ENCODE measurements at places on chromosomes 3 and 15.

- no peak for DNase-seq
Observed at GRCh38 chr3:5213574-5213966, 26.1 kb downstream of the EDEM1 start.

- no peak for DNase-seq
Observed at GRCh38 chr3:172134352-172134751, 95.0 kb downstream of the FNDC3B start.

DNA sequence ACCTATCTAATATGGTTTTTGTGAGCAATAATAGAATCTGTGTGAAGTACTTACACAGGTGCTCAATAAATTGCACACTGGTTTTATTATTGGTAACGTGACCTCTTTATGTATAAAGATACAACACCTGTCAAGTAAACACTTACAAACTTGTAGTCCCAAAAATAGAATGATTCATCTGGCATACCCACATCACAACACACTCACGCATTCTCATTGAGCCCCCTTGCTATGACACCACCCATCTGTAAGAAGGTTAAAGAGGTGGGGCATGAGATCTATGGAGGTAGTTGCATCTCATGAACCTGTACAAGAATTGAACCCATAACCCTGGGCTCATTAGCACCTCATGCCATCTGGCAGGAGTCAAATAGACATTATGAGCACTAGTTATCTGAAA is 134.9 kb upstream of the THBS1 start:
- DNase-seq: no peak

DNA sequence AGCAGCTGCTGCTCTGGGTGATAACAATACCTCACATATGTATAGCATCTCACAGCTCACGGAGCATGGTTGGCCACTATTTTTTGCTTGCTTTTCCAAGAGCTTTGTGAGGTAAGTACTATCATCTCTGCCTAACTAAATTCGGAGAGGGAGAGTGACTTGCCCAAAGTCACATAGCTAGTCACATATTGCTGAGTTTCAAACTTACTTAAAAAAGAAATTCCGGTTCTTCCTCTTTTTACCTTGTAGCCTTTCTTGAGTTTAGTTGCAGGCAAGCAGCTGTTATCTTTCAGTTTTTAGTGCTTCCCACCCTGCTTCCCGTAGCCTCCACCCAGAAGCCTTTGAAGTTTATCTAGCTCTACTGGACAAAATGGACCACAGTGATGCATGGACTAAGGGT is 309.2 kb downstream of the PDCD6IP start:
- no peak for DNase-seq

DNA sequence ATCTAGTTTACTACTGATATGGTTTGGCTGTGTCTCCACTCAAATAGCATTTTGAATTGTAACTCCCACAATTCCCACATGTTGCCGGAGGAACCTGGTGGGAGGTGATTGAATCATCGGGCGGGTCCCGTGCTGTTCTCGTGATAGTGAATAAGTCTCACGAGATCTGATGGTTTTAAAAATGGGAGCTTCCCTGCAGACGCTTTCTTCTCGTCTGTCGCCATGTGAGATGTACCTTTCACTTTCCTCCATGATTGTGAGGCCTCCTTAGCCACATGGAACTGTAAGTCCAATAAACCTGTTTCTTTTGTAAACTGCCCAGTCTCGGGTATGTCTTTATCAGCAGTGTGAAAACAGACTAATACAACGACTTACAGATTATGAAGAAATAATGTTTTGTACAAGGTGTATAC is 35.6 kb upstream of the PYDC2 start:
- DNase-seq: no peak

DNA sequence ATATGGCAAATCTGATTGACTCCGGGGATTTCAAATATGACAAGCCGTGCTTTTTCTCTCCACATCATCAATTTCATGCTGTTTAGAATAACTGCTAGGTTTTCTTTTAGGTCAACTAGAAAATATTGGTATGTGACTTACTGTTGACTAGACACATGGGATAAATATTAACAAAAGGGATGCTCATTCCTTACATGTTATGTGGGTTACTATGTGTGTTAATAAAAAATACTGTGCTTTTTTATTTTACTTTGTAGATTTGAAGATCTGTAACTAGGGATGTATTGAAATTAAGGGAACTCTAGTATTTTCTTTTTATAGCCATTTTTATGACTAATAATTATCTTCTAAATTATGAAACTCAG is 264.6 kb upstream of the COL8A1 start:
- DNase-seq: no peak

DNA sequence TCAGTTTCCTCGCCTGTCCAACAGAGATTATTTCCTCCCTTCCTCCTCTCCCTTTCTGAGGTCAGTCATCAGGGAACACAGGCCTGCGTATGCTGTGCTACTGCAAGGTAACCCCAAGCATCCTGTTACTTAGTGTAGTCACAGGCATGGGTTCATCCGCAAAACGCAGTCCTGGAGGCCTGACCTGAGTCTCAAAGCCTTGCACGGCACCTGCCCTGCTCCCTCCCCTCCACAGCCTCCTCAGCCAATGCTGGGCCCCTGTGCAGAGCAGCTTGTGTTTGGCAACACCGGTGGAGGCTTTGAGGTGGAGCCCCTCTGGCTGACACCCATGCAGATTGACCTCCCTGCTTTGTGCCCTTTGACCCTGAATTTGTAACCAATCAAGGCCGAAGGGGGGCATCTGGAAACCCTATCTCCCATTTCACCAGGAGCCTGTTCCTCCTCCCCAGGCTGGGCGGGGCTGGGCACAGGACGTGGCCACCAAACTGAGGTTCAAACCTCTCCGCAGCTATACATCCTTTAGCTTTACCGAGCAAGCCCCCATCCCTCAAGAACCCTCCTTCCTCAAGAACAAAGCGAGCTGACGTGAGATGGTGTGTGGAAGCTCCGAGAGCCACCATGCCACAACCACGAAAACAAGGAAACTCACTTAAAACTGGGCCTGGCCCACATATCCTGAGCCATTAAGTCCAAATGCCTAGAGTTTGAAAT is 21.5 kb downstream of the TKT start:
- DNase-seq: no peak

DNA sequence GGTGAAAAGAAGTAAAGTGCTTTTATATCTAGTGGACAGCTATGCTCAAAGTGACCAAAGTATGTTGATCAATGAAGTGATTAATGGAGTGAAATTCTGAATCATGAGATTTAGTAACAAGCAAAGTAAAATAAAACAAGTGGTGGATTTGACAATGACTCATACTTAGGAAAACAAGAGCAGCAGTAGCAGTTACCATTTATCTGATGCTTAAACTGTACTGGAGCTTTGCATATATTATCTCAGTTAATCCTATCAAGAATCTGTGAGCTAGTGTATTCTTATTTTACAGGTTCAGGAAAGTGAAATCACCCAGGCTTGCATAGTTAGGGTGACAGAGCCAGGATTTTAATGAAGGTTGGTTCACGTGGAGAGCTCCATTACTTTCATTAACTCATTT is 50.6 kb upstream of the SPATA16 start:
- DNase-seq: no peak

DNA sequence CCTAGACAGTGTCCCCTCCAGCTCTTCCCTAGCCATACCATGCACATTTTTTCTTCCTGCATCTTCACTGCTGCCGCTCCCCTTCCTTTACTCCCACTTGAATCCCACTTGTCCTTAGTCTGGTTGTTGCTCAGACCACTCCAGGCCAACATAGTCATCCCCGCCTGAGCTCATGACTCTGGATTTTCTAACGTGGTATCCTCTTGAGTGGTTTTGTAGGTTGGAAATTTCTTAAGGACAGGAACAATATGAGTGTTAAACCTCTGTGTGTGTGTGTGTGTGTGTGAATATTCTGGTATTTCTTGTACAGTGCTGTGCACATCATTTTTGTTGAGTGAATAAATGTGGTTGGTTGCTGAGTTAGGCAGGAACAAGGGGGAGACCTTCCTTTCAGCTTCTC is 3.1 kb downstream of the BAHD1 start:
- no peak for DNase-seq

- no peak for DNase-seq
Observed at GRCh38 chr3:190385731-190386688, 2.0 kb upstream of the CLDN16 start.

DNA sequence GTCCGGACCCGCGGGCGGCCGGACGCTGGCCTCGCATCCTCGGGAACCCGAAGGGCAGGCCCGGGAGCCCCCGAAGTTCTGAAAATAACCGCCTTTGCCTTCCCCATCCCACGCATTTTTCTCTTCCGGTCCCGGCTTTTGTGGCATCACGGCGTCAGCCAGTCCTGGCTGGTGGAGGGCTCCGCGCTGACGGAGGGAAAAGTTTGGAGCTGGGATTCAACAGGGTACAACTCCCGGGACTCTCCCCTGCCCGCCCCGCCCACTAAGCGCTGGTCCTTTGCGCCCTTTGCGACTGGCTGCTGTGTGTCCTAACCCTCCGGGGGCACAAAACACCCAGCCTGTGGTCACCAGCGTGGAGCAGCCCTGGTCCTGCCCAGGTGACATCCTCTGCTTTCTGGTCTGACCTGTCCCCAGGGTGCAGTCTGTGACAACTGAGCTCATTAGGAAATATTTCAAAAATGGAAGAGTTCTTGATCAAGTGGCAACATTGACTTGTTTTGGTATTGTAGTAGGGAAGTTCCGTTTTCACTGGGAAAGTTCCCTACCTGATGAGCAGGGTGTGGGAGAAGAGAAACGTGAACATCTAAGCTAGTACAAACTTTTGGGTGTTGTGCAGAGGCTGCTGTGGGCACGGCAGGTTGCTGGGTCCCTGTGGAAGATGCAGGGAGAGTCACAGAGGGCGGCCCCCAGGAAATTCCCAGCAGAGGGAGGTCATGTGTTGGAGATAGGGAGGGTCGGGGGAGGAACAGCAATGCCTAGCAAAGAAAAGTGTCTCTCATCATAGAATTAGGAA is 775 bp downstream of the ARNT2 start:
- no peak for DNase-seq

GRCh38 chr3:61358364-61358763 is 107.1 kb upstream of the FHIT start:
- DNase-seq: no peak

- DNase-seq: no peak
Observed at GRCh38 chr15:100672959-100673358, 70.6 kb downstream of the ASB7 start.

GRCh38 chr3:190336516-190337189 is 14.4 kb upstream of the CLDN1 start:
- no peak for DNase-seq

DNA sequence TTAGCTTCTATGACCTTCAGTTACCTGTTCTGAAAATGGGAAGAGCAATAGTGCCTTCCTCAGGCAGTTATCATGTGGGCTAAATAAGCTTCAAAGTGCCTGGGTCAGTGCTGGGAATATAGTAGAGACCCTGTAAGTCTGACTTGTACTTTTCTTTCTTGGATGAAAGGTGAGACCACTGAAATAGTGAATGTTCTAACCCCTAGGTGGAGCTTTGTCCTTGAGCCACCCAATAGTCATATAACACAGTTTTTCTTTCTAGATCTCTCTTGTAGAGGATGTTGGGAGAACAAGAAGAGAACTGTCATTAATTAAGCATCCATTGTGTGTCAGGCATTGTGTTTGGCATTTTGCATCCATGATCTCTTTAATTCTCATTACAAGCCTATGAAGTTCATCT is 13.0 kb upstream of the BFSP2 start:
- DNase-seq: no peak

DNA sequence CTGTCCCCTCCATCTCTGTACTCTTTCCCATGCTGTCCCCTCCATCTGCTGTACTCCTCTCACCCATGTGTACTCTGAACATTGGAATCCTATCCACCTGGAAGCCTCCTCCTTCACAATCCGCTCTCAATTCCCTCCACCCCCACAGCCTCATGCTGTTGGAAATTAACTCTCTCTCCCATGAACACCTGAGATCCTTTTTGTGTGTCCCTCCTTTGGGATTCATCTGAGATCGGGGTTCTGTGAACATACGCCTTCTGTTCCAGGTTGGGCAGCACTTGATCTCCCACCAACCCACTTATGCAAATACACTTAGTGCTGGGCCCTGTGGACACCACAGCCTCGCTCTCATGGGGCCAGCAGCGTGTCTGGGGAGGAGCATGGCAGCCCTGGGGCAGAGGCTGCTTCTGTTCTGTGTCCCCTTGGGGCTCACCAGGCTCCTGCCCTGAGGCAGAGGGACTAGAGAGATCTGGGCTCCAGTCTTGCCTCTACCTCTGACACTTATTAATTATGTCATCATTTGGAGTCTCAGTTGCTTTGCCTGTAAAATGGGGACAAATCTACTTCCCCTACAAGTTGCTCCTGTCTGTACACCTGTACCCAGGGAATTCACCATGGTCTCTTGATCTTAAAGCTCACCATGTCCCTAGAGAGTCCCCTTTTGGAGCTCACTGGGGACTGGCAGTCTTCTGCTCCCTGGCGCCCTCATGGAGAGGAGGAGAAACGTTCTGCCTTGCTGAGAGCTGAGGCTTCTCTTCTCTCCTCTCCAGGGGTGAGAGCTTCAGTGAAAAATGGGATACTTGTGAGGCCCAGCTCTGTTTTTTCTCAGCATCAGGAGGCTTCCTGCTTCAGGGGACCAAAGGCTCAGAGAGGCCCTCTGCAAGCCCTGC is 42.7 kb downstream of the ITGA11 start:
- no peak for DNase-seq

- DNase-seq: no peak
Observed at GRCh38 chr3:66361356-66361755, 139.5 kb downstream of the LRIG1 start.

DNA sequence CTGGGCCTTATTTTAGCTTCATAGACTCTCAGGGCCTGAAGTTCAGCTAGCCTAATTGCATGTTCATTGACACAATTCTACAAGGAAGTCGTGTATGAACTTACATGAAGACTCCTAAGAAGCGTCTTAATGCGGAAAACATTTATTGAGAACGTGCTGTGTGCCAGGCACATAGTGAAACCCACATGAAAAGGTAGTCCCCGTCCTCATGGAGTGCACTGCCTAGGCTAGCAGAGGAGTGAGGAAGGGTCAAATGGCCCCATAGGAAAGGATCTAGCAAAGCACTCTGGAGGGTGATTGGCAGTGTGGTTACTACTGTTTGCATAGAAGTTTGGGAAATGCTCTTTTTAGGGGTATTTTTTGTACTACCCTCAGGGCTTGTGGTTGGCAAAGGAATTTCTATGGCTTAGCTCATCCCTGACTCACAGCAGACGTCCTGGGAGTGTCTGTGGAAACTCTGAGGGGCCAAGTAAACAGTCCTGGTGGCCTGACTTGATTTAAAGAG is 854 bp upstream of the NPTN start:
- no peak for DNase-seq

DNA sequence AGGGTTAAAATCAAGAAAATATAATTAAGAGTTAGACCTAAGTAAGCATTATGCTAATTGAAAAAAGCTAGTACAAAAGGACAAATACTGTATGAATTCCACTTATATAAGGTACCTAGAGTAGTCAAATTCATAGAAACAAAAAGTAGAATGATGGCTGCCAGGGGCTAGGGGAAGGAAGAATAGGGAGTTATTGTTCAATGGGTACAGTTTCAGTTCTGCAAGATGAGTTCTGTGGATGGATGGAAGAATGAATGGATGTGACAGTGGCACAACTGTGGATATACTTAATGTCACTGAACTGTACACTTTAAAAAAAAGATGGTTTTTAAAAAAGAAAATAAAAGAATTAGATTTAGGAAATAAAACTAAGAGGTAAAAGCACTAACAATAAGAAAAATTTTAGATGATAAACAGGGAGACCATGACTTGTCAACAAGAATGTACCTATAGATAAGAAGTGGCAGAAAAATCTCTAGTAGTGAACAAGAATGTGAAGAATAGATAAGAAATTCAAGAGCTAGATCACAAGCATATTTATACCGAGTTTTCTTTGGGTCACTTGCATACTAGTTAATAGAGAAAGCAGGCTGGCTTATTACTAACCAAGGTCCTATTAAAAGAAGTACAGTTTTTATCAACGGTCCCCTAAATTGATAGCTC is 5.5 kb downstream of the IFT80 start:
- no peak for DNase-seq

All from T-helper 22 cell (primary cell).